GM23248 (cell line): ENCODE measurements at places on chromosomes 11 and 22.
A peak's percentile ranks its signal among the peaks of the same experiment; 100 is the strongest.

GRCh38 chr11:27028561-27028965, 12.1 kb upstream of the BBOX1 start:
- DNase-seq = peak; percentile 54

DNA sequence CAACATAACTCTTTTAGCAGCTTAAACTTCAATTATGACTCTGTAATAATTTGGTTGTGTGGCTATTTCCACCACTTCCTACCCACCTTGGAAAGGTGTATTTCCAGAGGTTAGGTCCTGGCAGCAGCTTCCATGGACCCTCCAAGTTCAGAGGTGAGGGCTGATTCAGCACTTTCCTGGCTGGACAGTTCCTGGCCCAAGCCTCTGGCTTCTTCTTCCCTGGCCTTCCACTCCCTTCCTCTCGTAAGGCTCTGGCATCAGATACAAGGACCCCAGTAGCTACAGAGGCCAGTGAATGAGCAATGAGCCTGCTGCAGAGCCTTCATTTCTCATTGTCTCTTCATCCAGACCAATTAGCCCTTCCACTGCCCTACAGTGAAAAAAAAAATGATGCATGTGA, 98.1 kb upstream of the KIRREL3 start:
- peak; percentile 6 for DNase-seq

DNA sequence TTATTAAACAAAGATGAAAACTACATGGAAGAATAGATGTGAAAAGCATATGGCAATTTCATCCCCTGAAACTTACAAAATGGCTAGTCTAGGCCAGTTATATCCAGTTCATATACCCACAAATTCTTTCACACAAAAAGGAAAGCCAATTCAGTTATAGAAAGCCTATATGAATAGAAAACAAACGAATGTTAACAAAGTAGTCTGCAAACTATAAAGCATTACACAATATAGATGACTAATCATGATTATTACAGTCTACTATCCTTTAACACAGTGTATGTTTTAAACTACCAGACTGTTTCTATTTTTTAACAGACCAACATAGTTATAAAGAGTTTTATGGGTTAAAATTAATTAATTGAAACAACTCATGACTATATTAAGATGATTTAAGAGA, 12.1 kb downstream of the DCUN1D5 start:
- peak; percentile 59 for DNase-seq

DNA sequence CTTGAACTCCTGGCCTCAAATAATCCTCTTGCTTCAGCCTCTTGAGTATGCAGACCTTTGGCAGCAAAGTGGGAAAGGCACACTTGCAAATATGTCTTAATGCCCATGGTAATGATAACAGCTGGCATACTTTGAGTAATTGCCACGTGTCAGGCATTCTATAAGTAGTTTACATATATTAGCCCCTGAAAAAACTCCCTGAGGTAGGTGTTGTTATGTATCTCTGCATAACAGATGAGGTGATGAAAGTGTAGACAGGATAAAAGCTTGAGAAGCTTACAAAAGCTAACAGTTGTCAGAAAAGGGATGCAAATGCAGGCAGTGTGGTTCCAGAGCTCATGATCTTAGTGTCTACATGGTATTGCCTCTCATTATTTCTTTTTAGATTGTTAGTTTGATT, 291.1 kb upstream of the C11orf87 start:
- DNase-seq = no peak

DNA sequence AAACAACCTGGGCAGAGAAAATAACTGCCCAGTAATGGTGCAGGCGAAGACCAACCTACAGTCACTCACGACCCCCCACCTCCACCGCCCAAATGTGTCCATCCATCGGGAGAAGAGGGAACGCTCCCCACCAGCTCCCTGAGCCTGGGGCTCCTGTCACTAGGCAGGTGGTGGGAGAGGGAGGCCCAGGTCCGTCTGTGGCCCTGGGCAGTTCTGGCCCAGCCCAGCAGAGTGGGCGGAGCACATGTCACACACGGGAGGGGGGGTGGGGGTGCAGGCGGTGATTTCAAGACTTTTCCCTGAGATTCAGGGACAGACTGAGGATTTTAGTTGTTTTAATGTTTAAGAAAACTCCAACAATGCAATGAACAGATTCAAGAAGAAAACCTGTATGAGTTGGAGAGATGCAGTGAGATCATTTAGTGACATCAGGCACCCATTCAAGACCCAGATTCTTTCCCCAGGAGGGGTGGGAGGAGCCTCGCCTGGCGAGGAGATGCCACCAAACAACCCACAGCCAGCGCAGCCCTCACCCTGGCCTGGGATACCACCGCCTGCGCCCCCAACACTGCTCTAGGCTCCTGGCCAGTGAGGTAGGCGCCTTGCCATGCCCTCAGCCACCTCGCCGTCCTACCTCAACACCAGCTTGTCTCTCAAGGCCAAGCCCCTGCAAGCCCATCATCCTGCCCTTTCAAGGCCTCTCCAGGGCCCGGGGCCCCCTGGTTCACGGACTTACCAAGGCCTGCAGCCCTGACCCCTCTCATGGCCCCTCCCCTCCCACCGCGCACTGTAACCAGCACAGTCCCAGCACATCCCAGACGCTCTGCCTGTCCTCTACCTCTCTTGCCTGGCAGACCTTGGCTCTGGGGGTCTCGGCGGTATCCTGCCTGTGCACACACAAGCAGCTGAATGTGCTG, 36.8 kb downstream of the TBX1 start:
- DNase-seq = no peak

DNA sequence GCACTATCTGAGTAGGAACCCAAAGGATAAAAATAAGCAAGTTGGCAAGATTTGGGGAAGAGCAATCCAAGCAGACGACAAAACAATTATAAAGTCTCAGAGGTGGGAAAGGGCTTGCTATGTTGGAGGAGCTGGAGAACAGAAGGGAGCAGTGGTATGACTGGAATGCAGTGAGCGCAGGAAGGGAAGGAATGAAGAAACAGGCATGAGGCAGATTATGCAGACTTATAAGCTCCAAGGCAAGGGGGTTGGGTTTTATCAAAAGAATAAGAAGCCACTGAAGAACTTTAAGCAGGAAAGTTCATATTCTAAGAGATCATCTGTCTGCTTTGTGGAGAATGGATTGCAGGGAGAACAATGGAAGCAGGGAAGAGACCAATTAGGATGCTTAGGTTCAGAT, 31.7 kb downstream of the PGM2L1 start:
- DNase-seq = peak; percentile 57

GRCh38 chr22:45528046-45528445, 25.4 kb downstream of the FBLN1 start:
- DNase-seq = no peak
